Left lung (tissue), 14 donors: ENCODE measurements at places on chromosomes 7 and 10. TPM values are rescaled to one million over a fixed set of nuclear protein-coding genes. Genes with fewer than 3 reads are reported as not detected.

- H3K4me3 ChIP-seq: no peak overlapping the region
- H3K27me3 ChIP-seq: no peaks in the 10 kb centered on the region
- no peak for DNase-seq
- H3K27ac ChIP-seq: no peak overlapping the region
These were observed 35.0 kb downstream of the HDAC9 start for GRCh38 chr7:18530224-18531179.

- no peak overlapping the region for H3K27ac ChIP-seq
- DNase-seq: no peak
- H3K27me3 ChIP-seq: no peaks in the 10 kb centered on the region
- H3K36me3 ChIP-seq: no peaks in the 10 kb centered on the region
These were observed 9.1 kb upstream of the IDI2 start for GRCh38 chr10:1034758-1035157.

CHAT gene
- polyA plus RNA-seq: not detected

DNA sequence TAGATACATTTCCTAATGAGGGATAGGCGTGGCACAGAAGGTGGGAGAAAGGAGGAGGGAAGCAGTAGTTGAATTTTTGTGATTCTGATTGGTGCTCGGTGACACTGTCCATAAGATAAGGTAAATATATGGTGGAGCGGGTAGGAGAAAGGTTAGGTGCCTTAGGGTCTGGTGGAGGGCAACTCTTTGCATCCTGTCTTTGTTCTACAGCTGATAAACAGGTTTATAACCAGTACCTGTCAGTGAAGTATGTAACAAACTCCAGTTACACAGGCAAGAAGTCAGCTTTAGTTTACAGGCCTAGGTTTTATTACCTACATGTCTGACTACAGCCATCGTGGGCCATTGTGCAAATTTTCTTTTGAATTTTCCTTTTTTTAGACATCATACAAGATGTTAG is 10.9 kb upstream of the FAM180A start:
- no peaks in the 10 kb centered on the region for H3K27me3 ChIP-seq
- no peaks in the 10 kb centered on the region for H3K4me1 ChIP-seq
- no peak overlapping the region for H3K4me3 ChIP-seq

CROT gene
- 27.2 TPM for polyA plus RNA-seq

CDK14 gene
- 24.1 TPM for polyA plus RNA-seq

GRCh38 chr10:60130130-60130579 is 223.8 kb upstream of the CCDC6 start:
- H3K27ac ChIP-seq: no peak overlapping the region
- H3K27me3 ChIP-seq: no peaks in the 10 kb centered on the region
- no peaks in the 10 kb centered on the region for H3K4me1 ChIP-seq
- no peak overlapping the region for H3K4me3 ChIP-seq
- no peaks in the 10 kb centered on the region for H3K36me3 ChIP-seq
- no peak for DNase-seq

- H3K4me3 ChIP-seq: no peak overlapping the region
- peak overlapping the region; percentile 15 for H3K27ac ChIP-seq
- peaks cover 40% of the 10 kb centered on the region for H3K4me1 ChIP-seq
- H3K36me3 ChIP-seq: no peaks in the 10 kb centered on the region
- no peaks in the 10 kb centered on the region for H3K27me3 ChIP-seq
These were observed 28.6 kb downstream of the KAT6B start for GRCh38 chr10:74855027-74855426.

NKX2-3 gene
- not detected for polyA plus RNA-seq

DNA sequence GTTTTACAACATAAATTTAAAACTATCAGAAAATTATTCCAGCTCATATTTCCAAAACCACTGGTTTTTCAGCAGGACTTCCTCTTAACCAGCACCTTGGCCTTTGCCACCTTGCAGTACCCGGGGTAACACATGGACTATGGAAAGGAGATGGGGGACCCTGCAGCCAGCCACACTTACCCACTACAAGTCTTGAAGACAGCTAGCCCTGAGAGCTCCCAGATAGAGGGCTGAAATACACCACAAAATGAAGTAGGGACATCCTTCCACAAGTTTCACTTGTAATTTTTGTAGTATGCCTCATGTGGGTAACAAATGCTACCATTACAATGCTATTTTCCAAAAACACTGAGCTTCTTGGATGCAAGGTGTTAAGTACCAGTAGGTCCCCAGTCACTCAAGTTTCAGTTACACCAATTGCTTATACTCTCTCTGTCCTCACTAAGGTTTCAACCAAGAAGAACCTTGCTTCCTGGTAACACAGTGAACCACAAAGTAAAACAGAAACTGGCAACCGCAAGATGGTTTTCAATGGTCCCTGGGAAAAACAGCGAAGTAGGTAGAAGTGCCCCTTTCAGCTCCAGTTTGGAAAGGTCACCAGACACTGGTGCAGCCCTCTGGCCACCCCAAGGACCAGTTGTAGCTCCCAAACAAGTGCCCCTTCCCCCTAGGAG is 110.9 kb downstream of the SGMS1 start:
- no peaks in the 10 kb centered on the region for H3K36me3 ChIP-seq
- no peak for DNase-seq
- no peaks in the 10 kb centered on the region for H3K27me3 ChIP-seq
- H3K4me3 ChIP-seq: no peak overlapping the region

DNA sequence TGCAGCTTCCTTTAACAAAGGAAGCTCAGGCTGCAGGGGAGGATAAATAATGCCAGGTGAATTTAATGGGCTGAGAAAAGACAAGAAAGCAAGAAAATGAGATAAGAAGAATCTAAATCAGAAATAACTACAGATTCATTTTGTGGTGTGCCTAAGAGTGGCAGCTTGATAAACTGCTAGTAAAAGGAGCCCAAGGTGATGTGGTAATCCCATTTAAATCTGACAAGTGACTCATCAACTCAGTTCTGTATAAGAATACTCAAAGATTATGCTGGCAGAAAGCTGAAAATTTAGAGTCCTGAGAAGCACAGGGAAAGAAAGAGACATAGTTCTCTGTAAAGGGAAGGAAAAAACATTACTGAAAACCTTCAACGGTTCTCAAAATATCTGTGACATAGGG is 109.4 kb upstream of the PDE1C start:
- H3K27me3 ChIP-seq: no peaks in the 10 kb centered on the region
- H3K4me1 ChIP-seq: no peaks in the 10 kb centered on the region
- H3K4me3 ChIP-seq: no peak overlapping the region
- no peak for DNase-seq

- H3K4me1 ChIP-seq: no peaks in the 10 kb centered on the region
- no peak overlapping the region for H3K4me3 ChIP-seq
- no peaks in the 10 kb centered on the region for H3K36me3 ChIP-seq
- H3K27me3 ChIP-seq: no peaks in the 10 kb centered on the region
- no peak overlapping the region for H3K27ac ChIP-seq
These were observed 6.3 kb upstream of the SNX13 start for GRCh38 chr7:17946591-17946990.

TWNK gene
- 10.3 TPM for polyA plus RNA-seq

- H3K4me1 ChIP-seq: no peaks in the 10 kb centered on the region
- no peaks in the 10 kb centered on the region for H3K27me3 ChIP-seq
- no peak overlapping the region for H3K27ac ChIP-seq
These were observed 71.5 kb upstream of the LRRC17 start for GRCh38 chr7:102841290-102841689.

GRCh38 chr7:157526913-157527634 is 190.3 kb downstream of the DNAJB6 start:
- no peaks in the 10 kb centered on the region for H3K4me1 ChIP-seq
- H3K4me3 ChIP-seq: no peak overlapping the region
- no peaks in the 10 kb centered on the region for H3K27me3 ChIP-seq
- H3K36me3 ChIP-seq: no peaks in the 10 kb centered on the region
- no peak overlapping the region for H3K27ac ChIP-seq

CNPY4 gene
- polyA plus RNA-seq: 54.1 TPM

GRCh38 chr7:122919643-122920181 is 33.5 kb upstream of the CADPS2 start:
- no peaks in the 10 kb centered on the region for H3K4me1 ChIP-seq
- H3K36me3 ChIP-seq: no peaks in the 10 kb centered on the region
- H3K4me3 ChIP-seq: no peak overlapping the region
- DNase-seq: peak; percentile 61
- H3K27me3 ChIP-seq: no peaks in the 10 kb centered on the region
